ENCODE measurements at places on chromosomes 7 and 10.
A peak's percentile ranks its signal among the peaks of the same experiment; 100 is the strongest.

DNA sequence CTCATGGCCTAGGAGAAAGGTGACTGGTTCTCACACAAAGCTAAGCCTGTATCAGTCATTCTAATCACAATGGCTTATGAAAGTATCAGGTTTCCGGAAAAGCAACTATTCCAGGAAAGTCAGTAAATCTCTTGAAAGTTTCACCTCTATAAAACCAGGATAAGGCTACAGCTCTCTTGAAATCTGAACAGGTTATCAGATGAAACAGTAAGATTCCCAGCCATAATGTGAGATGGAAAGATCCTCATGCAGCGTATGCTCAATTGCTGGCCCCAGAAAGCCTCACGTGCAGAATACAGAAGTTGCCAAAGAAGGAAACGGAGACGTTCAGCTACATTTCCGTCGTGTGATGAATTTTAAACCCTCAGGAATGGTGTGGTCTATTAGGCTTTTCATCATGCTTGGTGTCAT lies 90.0 kb downstream of the PFKFB3 start:
- DNase-seq: no peak

DNA sequence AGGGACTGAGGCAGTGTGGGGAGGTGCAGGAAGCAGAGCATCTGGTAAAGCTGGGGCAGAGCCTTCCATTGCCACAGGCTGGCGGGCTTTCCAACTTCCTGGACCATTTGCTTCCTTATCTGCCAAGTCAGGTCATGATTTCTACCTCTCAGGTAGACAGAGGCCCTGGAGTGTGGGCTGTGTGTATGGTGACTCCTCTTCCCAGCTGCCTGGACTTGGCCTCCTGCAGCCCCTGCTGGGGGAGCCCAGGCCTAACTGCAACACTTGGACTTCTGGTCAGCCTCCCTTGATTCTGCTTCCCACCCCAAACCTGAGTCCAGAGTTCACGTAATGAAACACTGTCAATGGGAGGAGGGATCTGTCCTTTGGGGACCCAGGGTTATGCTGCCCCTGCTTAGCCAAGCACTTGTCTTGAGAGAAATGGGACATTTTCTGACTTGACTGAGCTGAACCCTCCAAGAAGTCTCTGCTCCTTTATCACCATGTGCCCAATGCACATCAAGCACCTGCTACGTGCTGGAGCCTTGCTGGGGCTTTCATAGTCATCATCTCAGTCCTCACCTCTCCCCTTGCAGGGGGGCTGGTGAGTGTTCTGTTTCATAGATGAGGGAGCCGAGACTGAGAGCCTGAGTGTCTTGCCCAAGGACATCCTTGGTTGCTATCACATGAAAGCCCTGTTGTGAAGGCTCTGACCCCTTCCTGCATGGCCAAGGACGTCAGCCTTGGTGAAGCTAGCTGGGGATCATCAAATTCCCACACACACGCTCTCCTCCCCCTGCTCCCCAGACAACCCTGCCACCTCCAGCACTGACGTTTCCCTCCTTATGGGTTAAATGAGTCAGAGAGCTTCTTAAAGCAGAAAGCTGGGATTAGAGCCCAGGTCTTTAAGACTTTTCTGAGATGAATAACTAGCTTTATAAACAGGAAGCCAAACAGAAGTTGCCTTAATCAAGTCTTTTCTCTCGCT lies 3.4 kb downstream of the CLEC2L start:
- peak; percentile 37 for DNase-seq

GRCh38 chr7:115267503-115267902 lies 345.6 kb downstream of the MDFIC start:
- no peak for DNase-seq

DNA sequence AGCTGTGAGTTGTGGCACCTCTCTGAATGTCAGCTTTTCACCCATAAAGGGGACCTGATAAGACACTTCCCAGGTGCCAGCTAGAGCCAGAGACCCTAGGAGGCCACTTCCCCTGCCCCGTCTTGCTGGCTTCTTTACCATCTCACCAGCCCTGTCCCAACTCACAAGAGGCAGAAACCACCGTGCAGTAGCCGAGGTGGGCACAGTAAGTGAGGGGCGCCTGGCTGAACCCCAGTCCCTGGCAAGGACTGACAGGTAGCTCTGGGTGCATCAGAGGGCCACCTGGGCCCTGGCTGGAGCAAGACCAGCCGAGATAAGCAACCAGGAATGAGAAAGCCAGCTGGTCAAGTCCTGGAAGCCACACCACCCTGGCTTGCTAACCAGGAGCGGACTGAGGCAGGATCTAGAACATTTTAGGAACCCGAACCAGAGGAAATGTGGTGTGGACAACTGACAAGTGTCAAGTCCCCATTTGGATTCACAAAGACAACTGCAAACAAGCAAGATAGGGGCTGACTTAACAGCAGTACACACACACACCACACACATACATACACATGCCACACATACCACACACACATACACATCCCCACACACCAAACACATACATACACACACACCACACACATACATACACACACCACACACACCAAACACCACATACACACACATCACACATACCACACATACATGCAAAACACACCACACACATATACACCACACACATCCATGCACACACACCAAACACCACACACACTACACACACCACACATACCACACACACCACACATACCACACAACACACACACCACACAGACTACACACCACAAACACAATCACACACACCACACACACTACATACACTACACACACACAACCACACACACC lies 20.8 kb downstream of the OGDHL start:
- no peak for DNase-seq

DNA sequence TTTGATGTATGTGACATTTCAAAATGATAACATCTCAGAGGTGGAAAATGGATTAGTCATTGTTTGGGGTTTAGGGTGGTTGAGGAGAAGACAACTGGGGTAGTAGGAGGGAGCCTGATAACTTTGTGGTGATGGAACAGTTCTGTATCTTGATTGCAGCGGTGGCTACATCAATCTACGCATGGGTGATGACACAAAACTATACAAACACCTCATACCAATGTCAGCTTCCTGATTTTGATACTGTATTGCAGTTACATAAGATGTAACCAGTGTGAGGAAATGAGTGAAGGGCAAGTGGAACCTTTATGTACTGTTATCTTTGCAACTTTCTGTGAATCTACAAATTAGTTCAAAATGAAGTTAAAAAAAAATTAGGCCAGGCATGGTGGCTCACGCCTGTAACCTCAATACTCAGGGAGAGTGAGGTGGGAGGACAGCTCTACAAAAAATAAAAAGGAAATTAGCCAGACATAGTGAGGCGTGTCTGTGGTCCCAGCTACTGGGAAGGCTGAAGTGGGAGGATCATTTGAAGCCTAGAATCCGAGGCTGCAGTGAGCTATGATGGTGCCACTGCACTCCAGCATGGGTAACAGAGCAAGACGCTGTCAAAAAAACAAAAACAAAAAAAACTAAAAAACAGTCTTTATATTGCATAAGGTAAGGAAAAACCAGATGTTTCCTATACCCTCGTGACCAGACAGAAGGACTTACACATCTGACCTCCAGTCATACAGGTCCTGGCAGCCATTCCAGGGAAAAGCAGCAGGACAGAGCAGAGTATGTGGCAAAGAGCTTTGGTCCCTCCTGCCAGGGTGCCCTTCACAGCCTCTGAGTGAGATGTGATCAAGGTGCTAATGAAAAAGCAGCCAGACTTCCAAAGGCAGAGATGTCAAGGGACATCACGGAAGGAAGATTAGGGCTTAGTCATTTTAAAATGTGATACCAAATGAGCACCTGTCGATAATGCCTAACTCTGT lies 50.8 kb downstream of the CYTH3 start:
- DNase-seq: no peak

DNA sequence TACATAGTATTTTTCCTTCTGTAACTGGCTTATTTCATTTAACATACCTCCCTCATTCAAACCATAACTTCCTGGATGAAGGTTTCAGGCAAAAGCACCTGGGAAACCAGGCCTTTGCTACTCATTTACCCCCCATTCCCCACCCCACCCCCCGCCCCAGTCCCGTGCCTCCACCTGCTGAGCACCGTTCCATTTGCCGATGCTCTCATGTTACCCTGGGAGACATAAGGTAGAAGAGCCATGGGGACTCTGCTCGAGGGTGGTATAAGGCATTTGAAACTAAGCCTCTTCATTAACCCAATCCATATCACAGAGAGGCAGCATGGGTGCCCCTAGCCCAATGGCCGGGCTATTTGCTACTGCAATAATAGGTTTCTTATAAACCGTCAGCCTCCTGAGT lies 22.2 kb upstream of the MCM10 start:
- no peak for DNase-seq

GRCh38 chr7:80210400-80210799 lies 75.8 kb downstream of the GNAI1 start:
- DNase-seq: no peak

GRCh38 chr7:47690902-47691558 lies 109.1 kb upstream of the TNS3 start:
- DNase-seq: peak; percentile 21

DNA sequence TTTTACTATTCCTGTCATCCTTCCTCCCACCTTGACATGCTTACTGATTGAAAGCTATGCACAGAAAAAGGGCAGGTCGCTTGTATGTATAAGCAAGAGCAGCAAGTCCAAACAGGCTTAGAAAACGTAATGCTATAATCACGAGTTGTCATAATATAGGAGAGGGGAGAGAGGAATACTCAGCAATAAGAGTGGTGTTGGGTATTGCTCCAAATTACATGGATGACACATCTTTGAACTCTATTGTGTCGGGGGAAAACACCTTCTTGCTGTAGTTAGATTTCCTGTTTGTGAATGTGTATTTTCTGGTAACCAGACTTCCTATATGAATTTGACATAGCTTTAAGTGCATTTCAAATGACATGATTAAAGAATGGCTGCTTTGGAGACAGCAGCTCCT lies 7.5 kb downstream of the MET start:
- DNase-seq: no peak

DNA sequence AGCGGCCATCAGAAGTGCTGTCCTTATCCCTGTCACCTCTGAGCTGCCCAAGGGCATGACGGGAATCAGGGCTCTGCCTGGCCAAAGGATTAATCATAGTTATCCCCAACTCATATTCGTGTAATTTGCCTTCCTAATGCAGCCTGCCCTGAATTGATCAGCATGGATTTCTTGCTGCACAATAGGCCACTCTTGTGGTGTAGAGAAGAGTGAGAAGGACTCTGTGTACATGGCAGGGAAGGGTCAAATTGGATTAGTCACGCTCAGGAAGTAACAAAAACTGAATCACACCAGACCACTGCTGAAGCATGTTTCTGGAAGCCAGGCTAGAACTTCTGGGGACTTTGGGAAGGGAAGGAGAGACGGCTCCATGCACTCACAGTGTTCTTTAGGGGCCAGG lies 227.0 kb downstream of the BUB3 start:
- peak; percentile 9 for DNase-seq

GRCh38 chr7:115708013-115708341 lies 322.6 kb downstream of the TFEC start:
- DNase-seq: no peak

- DNase-seq: no peak
These were observed 58.7 kb upstream of the NANOS1 start for GRCh38 chr10:118970770-118971169.

DNA sequence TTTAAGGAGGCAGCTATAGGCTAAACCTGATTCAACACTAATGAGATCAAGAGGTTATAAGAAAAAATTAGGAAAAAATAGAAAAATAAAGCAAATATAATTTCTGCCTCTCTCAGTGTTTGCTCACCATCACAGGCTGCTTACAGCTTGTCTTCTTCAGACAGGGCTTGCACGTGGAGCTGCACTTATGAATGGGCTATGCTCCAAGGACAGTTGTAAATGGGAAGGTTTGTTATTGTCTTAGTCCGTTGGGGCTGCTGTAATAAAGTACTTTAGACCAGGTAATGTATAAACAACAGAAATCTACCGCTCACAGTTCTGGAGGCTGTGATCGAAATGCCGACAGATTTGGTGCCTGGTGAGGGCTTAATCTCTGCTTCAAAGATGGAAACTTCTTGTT lies 219.8 kb downstream of the NEBL start:
- DNase-seq: no peak

GRCh38 chr7:103699032-103699431 lies 253.0 kb upstream of the SLC26A5 start:
- no peak for DNase-seq
